ENCODE measurements at places on chromosomes 6 and 20. TPM values are rescaled to one million over a fixed set of nuclear protein-coding genes. Genes with fewer than 3 reads are reported as not detected.

- DNase-seq = no peak
Measured at GRCh38 chr20:6051505-6051904, 2.4 kb downstream of the LRRN4 start.

- DNase-seq = no peak
Measured at GRCh38 chr20:4472906-4473305, 248.8 kb upstream of the PRND start.

DNA sequence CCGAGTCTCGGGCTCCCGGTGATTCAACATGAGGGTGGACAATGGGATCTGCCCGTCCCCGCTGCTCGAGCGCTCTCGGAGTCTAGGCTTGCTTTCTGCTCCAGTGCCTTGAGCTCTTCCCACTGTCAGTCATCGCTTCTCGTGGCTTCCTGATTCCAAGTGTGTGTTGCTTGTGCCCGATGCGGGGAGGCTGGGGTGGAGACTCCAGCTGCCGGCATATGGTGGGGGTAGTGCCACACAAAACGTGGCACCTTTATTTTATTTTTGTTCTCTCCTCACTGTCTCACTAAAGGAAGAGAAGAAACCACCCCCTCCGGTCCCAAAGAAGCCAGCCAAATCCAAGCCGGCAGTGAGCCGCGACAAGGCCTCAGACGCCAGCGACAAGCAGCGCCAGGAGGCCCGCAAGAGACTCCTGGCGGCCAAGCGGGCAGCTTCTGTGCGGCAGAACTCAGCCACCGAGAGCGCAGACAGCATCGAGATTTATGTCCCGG, 14.8 kb upstream of the MYL9 start:
- no peak for DNase-seq

GRCh38 chr6:105258816-105259215, 79.0 kb upstream of the POPDC3 start:
- no peak for DNase-seq

DNA sequence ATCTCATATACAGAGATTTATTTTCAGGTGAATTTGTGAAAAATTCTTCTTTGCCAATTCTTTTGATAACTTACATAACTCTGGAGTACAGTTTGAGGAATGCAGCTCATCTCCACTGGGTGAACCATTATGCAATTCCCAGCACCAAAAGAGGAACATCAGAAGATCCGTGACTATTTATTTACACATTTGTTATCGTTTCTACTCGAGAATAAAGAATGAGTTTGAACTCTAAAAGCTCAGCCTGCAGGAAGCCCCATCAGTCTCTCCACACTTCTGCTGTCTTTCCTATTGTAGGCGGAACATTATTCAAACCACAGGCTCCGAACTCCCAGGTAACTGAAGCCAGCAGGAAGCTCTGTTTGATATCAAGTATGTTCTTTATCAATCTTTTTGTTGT, 95.9 kb upstream of the IFNGR1 start:
- no peak for DNase-seq

- DNase-seq = peak; percentile 58
Measured at GRCh38 chr6:149545258-149545753, 537 bp downstream of the PPIL4 start.

GRCh38 chr6:2582268-2582667, 168.5 kb downstream of the MYLK4 start:
- no peak for DNase-seq

GRCh38 chr6:118808793-118809638, 84.9 kb upstream of the ASF1A start:
- DNase-seq = no peak

SLC25A27 gene
- 3.3 TPM for total RNA-seq

HCK gene
- total RNA-seq = 12.9 TPM

LY6G6D gene
- total RNA-seq = not detected
